NCI-H1048 (cell line): ENCODE measurements at places on chromosomes 2 and 18.

GRCh38 chr2:45067859-45068570 lies 58.8 kb upstream of the SIX2 start:
- DNase-seq: no peak

- no peak for DNase-seq
Measured at GRCh38 chr18:5975111-5976002, 80.0 kb upstream of the TMEM200C start.

- no peak for DNase-seq
Measured at GRCh38 chr2:37653805-37654378, 17.6 kb downstream of the CDC42EP3 start.

- DNase-seq: no peak
Measured at GRCh38 chr2:136243638-136244535, 125.9 kb upstream of the CXCR4 start.

- no peak for DNase-seq
Measured at GRCh38 chr2:144452169-144452988, 67.5 kb downstream of the ZEB2 start.

DNA sequence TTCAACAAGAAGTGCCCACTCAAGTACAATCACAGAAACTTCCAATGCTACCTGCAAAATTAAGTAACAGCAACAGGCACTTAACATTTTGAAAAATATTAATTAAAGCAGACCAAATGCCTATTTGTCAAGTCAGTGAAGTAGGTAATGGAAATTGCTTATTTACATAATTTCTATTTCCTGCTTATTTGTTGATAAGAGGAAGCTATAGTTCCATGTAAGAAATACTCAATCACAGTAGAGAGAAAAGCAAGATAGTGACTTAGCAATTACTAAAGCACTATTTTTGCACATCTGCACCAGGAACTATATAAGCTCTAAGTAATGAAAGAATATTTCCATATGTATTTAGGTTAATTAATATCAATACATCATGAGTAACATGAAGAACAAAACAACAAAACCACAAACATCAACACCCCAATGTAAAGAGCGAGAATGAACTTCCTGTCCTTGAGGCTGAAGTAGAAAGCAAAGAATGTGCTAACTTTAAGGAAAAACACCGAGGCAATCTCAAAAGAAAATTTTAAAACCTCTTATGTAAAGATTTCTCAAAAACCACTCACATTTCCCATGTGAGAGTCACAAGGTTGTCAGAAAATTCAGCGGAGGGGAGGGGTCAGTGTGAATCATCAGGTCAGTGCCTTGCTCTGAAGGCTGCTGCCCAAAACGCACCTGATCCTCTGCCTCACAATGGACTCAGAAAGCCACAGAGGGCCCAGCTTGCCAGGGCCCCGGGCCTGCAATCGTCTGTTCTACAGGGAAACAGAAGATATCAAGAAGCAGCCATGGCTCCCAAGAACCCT lies 12.5 kb downstream of the NPC1 start:
- no peak for DNase-seq

DNA sequence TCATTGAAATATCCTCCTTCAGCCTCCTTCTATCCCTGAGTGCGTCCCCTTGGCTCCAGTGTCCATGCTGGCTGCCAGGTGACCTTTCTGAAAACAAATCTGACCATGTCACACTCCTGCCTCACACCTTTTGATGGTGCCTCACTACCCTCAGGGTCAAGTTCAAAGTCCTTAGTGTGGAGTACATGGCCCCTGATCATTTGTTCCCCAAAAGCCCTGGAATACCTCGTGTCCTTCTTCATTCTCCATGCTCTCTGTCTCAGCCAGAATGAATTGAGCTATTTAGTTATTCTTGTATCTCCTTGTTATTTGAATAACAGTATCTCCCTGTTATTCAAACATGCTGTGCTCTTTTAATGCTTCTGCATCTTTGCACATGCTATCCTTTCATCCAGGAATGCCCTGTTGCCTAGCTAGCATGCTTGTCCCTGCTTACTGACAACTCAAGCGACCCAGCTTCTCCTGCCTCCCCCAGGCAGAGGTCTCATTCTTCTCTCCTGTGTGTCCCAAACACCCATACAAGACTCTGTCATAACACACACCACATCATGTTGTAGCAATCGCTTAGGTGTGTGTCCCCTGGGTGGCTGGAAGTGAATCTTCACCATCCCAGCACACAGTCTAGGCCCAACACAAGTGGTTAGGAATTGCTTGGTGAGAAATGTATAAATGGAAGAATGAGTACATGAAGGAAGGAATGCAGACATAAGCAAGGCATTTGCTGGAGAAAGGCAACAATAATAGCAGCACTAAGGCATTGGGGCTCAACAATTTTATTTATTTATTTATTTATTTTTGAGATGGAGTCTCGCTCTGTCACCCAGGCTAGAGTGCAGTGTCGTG lies 144.0 kb downstream of the DDX1 start:
- DNase-seq: no peak

DNA sequence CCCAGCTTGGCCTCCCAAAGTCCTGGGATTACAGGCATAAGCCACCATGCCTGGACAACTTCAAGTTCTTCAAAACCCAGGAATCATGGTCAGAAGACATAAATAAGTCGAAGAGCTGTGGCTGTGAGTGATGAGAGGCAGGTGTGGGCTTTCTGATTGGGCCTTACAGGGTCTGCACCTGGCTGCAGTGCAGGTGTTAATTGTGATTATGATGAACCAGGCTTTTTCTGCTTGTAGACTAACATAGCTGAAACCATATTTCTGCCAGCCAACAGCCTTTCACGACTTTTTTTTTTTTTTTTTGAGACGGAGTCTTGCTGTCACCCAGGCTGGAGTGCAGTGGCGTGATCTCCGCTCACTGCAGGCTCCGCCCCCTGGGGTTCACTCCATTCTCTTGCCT lies 14.9 kb upstream of the DTNB start:
- DNase-seq: no peak

- no peak for DNase-seq
Measured at GRCh38 chr2:3604207-3604877, 9.4 kb downstream of the COLEC11 start.

DNA sequence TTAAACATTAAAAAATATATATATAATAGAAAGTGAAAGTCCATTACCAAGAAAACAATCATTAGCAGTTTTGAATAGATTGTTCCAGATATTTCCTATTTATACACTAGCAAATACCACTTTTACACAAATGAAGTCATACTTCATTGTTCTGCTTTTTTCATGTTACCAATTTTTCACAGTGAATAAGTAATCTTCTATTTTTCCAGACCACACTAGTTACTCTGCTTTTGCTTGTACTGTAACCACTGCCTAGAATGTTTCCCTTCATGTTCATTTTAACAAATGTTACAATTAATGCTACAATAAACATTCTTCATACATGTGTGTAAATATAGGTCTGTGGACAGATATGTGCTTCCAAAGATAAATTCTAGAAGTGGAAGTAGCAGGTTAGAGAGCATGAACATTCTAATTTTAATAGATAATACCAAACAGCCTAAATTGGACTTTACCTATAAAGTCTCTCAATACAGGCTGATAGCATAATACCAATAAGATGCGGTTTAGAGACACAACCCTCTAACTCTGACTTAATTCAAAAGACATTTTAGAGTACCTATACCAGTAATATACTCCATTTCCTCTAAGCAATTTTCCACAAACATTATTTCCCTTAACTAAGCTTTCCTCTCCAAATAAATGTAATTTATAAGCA lies 17.0 kb downstream of the ITSN2 start:
- no peak for DNase-seq

GRCh38 chr2:14750433-14750832 lies 117.9 kb downstream of the LRATD1 start:
- DNase-seq: no peak

DNA sequence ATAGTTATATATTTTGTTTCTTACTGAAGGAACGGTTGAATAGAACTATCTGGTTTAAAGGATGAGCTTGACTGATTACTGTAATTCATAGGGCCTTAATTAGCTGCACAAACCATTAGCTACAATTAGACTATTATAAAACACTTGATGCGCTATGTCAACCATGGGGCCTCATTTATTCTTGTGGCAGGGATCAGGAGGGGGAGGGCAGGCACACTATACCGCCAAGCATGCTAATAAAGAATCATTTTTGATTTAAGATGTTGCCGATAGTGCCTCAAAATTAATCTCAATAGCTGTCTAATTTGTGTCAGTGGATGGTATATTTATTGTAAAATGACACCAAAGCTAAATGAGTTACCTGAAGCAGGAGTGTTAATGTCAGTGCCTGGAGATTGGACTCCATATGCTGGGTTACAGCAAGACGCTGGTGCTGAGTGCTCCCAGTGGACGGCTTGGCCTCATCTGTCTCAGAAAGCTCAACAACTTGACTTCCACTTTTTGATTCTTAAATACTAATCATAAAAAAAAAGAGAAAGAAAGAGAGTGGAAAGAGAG lies 1007.0 kb upstream of the CELF4 start:
- no peak for DNase-seq

DNA sequence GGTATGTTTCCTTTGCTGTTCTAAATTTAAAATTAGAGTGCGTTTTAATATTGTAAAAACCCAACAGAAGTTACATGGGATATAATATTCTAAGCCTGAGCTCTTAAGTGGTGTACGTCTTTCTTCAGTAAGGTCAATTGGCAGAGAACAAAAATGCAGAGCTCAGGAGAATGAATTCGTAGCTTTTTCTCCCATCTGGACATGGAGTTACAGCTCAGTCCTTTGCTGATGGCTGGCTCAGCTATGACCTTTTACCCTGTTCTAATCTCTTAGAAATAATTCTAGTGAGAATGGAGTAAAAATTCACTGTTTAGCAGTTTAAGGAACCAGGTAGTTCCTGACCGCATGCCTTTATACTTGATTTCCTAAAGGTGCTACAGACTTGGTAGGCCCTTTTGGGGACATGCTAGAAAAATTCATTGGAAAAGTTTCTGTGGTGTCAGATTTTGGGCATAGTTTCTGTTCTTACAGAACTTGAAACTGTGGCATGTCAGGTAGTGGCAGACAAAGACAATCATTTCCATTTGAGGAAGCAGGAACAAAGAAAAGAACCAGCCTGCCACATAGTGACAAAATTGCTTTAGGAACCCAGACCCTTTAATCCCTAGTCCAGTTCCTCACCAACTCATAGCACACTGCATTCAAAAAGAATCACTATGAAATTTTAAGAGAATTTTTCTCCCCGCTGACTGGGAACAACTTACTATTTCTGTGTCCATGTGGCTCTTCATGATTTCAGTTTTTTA lies 566.8 kb upstream of the ZNF804A start:
- no peak for DNase-seq

DNA sequence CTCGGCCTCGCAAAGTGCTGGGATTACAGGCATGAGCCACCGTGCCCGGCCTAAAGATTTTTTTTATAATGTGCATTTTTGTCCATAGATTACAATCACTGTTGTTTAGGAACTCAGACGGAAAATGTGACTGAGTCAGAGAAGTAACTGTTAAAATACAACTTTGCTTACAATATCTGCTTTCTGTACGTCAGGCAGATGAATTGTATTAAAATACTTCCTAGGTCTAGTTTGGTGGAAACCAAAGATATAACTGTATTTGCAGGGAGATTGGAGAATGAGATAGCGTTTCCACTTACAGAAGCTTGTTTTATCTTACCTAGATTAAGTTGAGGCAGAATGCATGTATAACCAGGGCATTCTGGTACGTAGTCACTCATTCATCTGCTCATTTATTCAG lies 36.7 kb downstream of the ASAP2 start:
- no peak for DNase-seq

DNA sequence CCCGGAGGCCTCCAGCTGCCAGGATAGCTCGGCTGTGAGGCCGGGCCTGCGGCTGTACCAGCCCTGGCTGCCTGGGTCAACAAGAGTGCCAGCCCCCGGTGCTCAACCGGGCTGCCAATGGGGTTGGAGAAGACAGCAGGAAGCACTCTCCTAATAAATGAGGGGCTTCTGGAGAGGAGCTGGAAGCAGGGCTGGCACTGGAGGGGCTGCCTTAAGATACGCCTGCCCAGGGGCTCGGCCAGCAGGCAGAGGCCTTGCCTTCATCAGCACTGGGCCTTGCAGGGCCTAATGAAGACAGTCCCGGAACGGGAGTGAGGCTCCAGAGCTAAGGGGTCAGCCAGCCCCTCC lies 73.6 kb downstream of the TEX51 start:
- no peak for DNase-seq

GRCh38 chr2:103176294-103176915 lies 414.6 kb downstream of the TMEM182 start:
- DNase-seq: no peak
